ENCODE measurements at places on chromosomes 16 and 17.

DNA sequence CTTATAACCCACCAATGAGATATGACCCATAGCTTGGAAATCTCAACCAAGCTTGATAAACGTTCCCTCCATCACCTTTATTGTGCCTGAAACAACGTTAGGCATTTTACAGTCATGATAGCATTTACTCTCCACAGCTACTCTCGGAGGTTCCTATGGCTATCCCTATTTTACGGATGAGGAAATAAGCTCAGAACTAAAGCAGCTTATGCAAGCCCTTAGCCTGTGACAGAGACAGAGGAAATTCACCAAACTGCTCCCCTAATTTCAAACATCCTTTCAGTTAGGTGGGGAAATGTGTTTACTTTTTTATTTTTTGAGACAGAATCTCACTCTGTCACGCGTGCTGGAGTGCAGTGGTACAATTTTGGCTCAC lies 18.7 kb downstream of the DCUN1D3 start:
- no peak for DNase-seq

GRCh38 chr16:1422076-1422475 lies 1.5 kb upstream of the UQCC4 start:
- DNase-seq, result no peak

GRCh38 chr17:73155410-73156165 lies 9.2 kb upstream of the SSTR2 start:
- DNase-seq, result no peak

DNA sequence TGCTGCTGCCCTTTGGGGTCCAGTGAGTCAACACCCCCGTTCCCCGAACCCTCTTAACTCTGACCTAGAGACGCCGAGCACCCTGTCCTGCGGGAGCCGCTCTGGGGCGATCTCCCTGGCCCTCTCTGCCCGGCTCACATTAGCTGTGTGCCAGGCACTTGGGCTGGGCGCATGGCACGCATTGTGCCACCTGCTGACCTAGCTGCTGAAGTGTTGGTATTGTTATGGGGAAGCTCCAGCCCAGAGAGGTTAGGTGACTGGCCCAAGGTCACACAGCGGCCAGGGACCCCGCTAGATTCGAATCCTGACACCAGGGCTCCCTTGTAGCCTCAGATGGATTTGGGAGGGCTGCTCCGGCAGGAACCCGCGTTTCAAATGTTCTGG lies 1.1 kb downstream of the HSD17B1 start:
- DNase-seq, result peak; percentile 81

- DNase-seq, result no peak
These were observed 2.5 kb downstream of the RAB34 start for GRCh38 chr17:28715217-28715616.
